Activated naive CD4-positive, alpha-beta T cell treated with anti-CD3 and anti-CD28 coated beads, Interleukin-2, amount 50 U/mL, for 72 hours (primary cell): ENCODE measurements at places on chromosomes 1 and 21. TPM values are rescaled to one million over a fixed set of nuclear protein-coding genes. Genes with fewer than 3 reads are reported as not detected.

Gene RPTN
- not detected for total RNA-seq

Gene NBL1
- 24.0 TPM for total RNA-seq

GRCh38 chr1:115076384-115076915 lies 12.9 kb downstream of the TSPAN2 start:
- DNase-seq: no peak

GRCh38 chr21:15063814-15064575 lies 805 bp downstream of the NRIP1 start:
- peak; percentile 63 for DNase-seq

- DNase-seq: no peak
Measured at GRCh38 chr1:204318324-204318723, 41.4 kb downstream of the PLEKHA6 start.

- no peak for DNase-seq
Measured at GRCh38 chr1:74583397-74583796, 71.0 kb upstream of the LRRC53 start.

DNA sequence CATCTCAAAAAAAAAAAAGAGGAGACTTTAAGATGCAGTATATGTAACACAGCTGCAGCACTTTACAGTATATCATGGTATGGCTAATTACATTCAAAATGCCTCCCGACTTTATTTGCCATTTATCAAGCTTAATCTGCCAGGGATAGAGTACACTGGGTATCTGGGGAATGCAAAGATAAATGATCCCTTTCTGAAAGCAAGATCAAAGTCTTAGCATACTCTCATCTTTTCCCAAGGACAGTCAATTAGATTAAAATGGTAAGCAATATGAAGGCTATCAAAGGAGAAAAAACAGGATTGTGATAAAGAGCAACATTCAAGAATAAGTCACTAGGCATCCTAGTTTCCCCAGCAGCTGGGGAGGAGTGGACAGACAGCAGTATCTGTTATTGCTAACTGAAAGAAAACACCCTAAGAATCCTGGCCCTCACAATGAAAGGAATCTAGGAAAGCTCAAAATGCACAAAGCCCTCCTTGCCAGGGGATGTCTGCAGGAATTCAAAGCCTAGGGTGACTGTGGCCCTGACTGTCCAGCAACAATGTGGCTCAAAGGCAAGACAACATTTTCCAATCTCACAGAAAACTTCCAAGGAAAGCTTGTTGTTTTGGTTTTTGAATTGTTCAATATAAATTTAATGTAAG lies 56.7 kb upstream of the RAP1GAP start:
- no peak for DNase-seq

Gene KRTAP7-1
- total RNA-seq: not detected

DNA sequence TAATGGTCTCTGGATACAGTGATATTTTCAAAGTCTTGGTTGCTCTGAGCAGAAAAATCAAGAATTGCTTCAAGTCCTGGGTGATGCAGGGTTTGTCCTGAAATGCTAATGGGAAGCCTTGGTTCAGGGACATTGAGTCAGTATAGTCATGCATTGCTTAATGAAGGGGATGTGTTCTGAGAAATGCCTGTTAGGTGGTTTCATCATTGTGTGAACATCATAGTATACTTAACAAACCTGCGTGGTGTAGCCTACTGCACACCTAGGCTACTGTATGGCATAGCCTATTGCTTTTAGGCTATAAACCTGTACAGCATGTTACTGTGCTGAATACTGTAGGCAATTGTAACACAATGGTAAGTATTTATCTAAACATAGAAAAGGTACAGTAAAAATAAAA lies 36.4 kb downstream of the TBCE start:
- no peak for DNase-seq

DNA sequence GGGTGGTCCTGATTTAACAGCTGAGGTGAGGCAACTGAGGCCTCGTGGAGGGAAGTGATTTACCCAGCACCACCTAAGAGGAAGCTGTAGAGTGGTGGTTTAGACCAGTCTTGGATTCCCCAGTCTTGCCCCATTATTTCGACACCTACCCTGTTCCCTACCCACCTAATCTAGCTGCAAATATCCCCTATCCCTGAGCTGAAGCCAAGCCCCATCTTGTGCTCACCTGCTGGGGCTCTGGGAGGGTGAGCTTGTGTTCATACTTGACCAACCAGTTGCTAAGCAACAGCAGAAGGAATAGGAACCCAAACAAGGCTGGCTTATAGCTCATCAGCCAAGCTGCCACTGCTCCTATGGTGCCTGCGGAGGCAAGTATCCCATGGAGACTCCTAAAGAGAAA lies 2.0 kb downstream of the TEX46 start:
- DNase-seq: no peak

Gene SRGAP2B
- total RNA-seq: 50.1 TPM

Gene PLA2G2F
- not detected for total RNA-seq

DNA sequence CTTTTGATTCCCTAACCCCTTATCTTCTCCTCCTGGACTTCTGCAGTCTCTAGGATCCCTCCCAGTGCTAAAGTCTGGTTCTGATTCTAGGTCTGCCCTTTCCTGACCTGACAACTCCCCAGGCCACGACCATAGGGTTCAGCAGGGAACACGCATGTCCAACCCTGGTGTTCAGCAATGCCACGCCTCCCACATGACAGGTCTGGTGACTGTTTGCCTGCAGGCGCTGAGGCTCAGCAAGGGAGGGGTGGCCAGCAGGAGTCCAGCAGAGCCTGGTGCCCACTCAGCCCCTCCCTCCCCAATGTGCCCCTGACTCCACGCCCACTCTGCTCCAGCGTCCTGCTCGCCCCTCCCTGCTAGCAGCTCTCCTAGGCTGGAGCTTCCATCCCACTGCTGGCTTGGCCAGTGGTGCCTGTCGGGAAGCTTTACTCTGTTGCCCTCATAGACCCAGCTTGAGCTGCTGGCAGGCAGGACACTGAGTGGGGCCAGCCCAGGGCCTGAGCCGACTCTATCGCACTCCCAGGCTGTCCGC lies 17.3 kb downstream of the SLC9A1 start:
- no peak for DNase-seq

Gene PAQR6
- 9.3 TPM for total RNA-seq

Gene SPRR1A
- total RNA-seq: not detected

DNA sequence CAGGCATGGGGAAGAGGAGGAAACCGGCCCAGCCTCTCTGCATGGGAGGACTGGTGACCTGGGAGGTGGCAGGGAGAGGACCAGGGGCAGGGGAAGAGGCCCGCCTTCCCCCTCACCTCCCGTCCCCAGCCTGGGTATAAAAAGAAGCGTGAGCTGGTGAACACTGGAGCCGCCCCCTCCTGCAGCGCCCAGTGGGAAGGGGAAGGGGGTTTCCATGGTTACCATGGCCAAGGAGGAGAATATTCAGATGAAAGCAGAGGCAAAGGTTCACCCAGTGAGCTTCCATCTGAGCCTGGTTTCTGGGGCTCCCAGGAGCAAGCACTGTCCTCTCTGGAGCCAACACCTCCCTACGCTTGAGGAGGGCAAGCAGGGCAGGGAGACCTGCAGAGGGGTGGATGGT lies 54.9 kb downstream of the ACOT7 start:
- DNase-seq: no peak

- DNase-seq: no peak
Measured at GRCh38 chr1:218948446-218948845, 225.2 kb upstream of the LYPLAL1 start.

Gene PADI4
- 2.4 TPM for total RNA-seq

Gene SLFNL1
- total RNA-seq: 0.39 TPM

DNA sequence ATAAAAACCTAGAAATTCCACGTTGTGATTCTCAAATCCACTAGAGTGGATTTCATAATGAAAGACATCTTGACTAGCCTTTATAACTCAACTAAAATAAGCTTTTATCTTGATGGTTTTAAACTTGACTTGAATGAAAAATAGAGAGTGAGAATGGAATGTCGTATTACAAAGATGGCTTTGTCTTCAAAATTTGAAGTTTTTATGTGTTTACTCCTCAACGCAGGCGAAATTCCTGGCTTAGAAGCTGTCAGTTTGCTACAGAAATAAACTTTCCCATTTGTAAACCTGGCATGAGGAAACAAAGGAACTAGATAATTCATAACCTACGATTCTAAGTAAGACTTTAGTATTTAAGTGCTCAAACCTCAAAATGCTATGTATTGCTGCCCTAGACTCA lies 90.0 kb upstream of the KRTAP19-8 start:
- DNase-seq: no peak

Gene SLC25A33
- 6.1 TPM for total RNA-seq

DNA sequence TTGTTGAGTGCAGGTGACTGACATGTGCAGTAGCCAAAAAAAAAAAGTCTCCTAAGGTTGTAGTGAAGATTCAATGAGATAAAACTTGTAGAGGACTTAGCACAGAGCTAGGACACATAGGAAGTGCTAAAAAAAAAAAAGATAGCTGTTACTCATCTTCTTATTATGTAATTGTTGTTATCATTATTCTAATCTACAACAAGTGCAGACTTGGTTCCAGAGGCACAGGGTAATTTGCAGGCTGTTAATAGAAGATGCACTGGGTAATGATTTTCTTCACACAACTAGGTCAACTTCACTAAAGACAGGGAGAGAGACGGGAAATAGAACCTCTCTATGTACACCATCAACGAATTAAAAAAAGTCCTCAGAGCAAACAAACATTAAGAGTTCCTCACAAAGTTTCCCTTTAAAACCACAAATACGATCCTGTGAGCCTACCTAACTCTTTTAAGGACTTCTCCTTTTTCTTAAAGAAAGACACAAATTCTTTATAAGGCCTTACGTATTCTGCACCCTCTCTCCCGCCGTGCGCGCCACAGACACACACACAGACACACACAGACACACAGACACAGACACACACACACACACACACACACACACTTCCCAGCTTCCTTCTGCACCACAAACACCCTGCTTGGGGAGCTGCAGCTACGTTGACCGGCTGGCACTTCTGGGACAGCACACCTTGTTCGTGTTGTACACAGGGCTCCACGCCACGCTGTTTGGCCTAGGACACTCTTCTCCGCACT lies 49.8 kb upstream of the GADD45A start:
- DNase-seq: no peak

GRCh38 chr1:84550826-84551225 lies 23.4 kb downstream of the CTBS start:
- DNase-seq: no peak

Gene PRDM16
- 0.25 TPM for total RNA-seq

Gene MAGOH
- 71.7 TPM for total RNA-seq

- DNase-seq: no peak
Measured at GRCh38 chr1:116873680-116874271, 35.9 kb upstream of the PTGFRN start.

DNA sequence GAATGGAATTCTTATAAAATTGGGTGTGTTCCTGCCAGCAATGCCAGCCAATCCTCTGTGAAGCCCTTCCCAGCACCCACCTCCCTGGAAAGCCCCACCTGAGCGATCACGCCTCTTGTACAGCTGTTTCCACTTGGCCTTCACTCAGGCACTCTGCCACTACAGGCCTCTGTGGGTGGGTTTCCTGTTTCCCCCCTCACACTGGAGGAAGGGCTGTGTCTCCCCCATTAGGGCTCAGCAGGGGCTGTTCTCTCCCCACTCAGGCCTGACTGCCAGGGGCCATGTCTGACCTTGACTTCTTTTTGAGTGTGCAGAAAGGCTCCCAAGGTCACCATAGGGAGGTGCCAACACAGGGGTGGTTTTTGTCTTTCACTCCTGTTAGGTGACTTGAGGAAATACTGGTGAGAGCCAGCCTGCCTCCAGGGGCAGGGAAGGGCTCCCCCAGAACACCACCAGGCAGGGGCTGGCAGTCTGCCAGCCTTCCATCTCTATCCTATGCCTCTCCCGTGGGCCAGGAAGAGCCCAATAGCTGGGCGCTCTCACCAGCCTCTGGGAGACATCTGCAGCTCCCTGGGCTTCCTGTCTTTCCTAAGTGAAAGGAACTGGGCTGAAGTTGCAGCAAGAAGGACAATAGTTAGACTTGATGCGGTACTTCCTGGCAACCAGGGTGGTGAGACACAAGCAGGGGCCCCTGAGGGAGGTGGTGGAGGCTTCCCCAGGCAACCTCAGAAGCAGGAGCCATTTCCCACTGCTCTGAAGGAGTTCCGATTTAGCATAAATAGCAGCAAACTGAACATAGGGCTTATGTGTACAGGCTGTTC lies 49.1 kb downstream of the ELK4 start:
- DNase-seq: no peak

GRCh38 chr1:42282024-42282579 lies 52.9 kb downstream of the FOXJ3 start:
- DNase-seq: no peak

DNA sequence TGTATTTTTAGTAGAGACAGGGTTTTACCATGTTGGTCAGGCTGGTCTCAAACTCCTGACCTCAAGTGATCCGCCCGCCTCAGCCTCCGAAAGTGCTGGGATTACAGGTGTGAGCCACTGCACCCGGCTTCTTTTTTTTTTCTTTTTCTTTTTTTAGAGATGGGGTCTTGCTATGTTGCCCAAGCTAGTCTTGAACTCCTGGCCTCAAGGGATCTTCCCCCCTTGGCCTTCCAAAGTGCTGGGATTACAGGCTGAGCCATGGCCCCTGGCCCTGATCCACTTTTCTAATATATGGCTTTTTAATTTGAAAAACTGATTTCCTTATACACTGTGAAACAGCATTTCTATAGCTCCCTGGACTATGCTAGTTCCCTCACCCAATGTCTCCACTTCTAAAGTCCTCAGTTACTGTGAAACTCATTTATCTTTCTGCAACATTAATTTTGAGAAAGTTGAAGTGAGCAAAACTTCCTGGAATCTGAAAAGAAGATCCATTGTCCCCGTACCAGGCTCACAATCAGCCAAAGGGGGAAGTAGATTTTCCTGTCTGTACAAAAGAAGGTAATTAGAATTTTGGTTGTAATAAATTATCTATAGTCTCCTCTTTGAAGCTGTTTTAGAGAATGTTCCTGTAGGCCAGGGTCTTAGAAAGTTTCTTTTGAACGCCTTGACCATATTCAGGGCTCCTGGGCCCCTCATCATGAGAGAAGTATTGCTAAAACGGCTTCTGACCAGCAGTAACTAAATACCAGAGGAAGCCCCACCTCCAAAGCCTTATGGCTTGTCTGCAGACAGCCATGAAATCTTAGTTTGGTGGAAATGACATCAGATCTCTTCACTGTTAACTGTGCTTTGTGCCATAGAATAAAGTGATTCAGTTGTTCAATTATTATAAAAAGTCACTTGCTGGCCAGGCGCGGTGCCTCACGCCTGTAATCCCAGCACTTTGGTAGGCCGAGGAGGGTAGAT lies 34.9 kb downstream of the DEGS1 start:
- no peak for DNase-seq

DNA sequence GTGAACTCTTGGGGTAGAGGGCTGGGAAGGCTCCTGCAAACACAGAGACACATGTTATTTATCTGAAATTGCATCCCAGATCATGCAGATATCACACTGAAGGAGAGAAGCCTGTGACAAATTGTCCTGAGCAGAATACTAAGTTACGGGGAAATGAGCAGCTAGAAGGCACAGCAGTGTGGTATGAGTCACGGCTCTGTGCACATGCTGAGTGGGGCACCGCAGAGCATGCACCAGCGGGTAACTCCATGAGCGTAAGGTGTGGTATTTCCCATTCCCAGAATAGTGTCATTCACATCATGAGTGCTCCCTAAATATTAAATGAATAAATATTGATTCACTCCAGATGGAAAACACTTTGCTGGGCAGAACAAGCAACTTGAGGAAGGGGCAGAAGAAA lies 21.3 kb upstream of the FCRL2 start:
- DNase-seq: no peak
